ENCODE measurements at places on chromosomes 13 and 19. TPM values are rescaled to one million over a fixed set of nuclear protein-coding genes. Genes with fewer than 3 reads are reported as not detected.

Gene NTF4
- total RNA-seq: 0.39 TPM

Gene MAP4K1
- total RNA-seq: 11.1 TPM

DNA sequence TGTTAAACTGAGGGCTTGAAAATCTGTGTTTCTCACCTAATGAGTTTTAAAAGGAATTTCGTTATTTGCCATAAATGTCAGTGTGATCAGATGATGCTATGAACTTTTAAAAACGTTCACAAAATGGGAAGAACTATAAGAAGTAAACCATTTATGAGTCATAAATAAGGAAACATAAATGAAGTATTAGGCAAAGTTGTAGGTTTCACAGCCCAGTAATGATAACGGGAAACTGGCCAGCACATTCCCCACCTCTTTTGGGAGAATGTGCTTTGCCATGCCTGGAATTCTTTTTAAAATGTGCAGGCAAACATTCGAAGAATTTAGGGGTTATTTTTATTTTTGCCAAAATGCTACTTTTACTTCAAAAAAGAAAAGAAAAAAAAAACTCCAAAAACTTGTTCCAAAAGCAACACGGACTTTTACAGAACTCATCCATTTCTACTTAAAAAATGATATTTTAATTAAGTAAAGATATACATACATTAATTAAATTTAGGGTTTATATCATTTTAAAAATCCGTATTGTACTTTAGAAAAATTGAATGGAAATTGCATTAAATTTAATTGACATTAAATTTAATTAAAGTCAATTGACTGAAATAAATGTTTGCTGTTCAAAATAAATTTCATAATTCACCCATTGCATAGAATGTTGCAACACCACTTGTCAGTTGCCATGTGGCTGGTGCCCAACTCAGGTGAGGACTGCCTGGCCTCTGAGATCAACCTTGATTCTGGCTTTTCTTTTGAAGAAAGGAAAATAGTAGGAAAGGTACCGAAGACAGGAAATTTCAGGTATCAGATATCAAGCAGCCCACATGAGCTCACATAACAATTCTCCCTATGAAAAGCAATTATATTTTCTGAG is 1198.5 kb downstream of the EFNB2 start:
- no peak overlapping the region for H3K4me3 ChIP-seq
- no peak for DNase-seq
- no peaks in the 10 kb centered on the region for H3K36me3 ChIP-seq
- H3K4me1 ChIP-seq: no peaks in the 10 kb centered on the region
- no peaks in the 10 kb centered on the region for H3K27me3 ChIP-seq

Gene DENND1C
- total RNA-seq: 0.39 TPM

DNA sequence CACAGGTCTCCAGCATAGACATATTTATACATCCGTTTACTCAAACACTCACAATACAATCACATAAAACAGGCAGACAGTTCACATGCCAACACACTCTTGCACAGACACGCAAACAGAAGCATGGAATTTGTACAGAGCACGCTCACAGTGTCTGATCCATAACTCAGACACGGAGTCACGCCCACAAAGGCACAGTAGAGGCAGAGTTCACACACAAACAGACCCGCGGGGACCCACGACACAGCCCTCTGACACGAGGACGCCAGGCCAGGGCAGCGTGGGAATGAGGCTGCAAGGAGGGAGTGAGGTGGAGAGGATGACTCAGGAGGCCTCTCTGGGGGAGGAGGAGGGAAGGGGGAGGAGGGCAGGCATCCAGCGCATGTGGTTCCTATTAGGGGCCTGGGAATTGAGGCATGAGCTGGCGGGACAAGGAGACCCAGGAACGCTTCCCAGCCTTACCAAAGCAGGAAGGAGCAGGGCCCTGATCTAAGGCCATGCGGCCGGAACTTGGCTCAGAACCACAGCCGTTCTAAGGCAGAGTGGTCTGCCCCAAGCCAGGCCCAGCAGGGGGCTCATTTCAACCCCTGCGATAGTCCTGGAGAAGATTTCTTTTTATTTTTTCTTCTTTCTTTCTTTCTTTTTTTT is 9.1 kb upstream of the OLFM2 start:
- no peak overlapping the region for H3K4me3 ChIP-seq
- H3K27ac ChIP-seq: no peak overlapping the region
- H3K4me1 ChIP-seq: no peaks in the 10 kb centered on the region
- no peaks in the 10 kb centered on the region for H3K27me3 ChIP-seq
- no peaks in the 10 kb centered on the region for H3K36me3 ChIP-seq

DNA sequence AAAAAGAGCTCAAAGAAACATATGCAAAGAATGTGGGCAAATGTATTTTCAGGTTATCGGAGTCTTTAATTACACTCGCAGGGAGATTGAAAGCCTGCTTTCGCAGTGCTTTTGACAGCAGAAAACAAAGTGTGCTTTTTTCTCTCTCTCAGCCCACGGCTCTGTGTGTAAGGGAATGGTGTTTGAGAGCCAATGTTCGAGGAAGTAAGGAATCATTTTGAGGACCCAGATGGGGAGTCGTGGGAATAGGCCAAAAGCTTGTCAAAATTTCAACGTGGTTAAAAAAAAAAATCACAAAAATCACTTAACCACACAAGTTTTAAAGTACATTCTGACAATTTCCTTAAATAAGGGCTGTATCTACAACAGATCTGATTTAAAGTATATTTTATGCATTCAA is 197.1 kb upstream of the IRS2 start:
- H3K36me3 ChIP-seq: no peaks in the 10 kb centered on the region
- no peaks in the 10 kb centered on the region for H3K4me1 ChIP-seq

Gene ZNF574
- total RNA-seq: 15.7 TPM

DNA sequence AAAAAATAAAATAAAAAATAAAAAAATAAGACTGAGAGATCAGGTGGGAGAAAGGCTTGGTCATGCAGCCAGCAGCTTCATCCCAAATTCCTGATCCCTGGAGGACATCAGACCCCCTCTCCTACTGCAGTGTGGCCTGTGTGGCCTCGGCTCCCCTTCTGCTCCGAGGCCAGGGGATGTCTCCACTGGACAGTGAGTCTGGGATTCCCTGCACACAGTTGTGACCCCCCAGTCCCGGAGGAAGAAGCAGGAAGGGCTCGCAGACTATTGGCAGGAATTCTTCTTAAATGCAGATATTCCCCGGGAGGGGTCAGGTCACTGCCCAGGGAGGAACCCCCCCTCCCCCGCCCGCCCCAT is 41.9 kb downstream of the ZNF627 start:
- H3K27me3 ChIP-seq: no peaks in the 10 kb centered on the region
- H3K4me1 ChIP-seq: no peaks in the 10 kb centered on the region
- H3K36me3 ChIP-seq: no peaks in the 10 kb centered on the region
- DNase-seq: no peak
- H3K4me3 ChIP-seq: peak overlapping the region; percentile 78
- H3K27ac ChIP-seq: no peak overlapping the region

Gene LENG9
- 5.1 TPM for total RNA-seq

Gene SMIM44
- not detected for total RNA-seq

GRCh38 chr13:27425918-27426630 is 1.7 kb downstream of the GTF3A start:
- DNase-seq: no peak
- H3K4me3 ChIP-seq: peak overlapping the region; percentile 63
- no peaks in the 10 kb centered on the region for H3K27me3 ChIP-seq
- peak overlapping the region; percentile 93 for H3K27ac ChIP-seq

- no peaks in the 10 kb centered on the region for H3K4me1 ChIP-seq
- H3K27me3 ChIP-seq: peaks cover 4% of the 10 kb centered on the region
- H3K4me3 ChIP-seq: peak within 1 kb of the TSS; percentile 23
- no peak within 1 kb of the TSS for H3K27ac ChIP-seq
- no peak for DNase-seq
These were observed at the start of gene SLC15A1 for GRCh38 chr13:98752467-98753290. SLC15A1 (minus strand) TSS chr13:98752672; CDS start chr13:98752598, 74 bp downstream.

Gene F10
- 0.18 TPM for total RNA-seq

Gene TEKTIP1
- not detected for total RNA-seq

DNA sequence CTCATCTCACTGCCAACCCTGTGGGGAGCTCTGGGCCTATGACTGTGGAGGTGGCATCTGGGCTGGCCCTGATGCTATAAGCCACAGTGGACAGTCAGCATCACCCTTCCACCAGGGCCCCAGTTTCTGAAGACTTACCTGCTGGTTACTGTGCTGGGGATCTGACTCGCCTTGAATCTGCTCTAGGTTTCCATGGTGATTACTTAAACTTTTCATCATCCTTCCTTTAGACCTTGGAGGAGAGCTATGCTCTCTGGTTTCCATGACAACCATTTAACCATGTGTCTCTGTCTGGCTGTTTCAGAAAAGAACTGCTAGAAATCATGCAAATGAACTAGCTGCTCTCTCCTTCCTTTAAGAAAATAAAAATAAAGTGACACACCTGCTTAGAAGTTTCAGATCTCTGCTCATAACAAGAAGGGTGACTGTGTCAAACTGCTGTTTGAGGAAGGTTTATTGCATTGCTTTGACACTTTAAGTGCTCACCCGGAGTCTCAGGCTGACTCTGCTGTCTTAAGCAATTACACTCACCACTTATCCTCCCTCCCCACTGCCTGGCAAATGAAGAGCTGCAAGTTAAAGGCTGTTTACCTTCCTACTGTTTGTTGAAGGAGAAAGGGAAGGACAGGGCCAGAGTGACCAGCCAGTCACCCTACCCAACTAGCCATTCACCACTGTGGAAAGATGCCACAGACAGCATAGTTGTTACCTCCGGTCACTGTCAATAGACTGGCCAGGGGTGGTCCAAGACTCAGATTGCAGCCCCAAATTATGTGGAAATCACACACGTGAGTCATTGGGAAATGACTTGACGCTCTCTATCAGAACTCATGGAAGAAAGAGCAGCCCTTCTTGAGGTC is 87.6 kb downstream of the HSPH1 start:
- H3K4me1 ChIP-seq: no peaks in the 10 kb centered on the region
- DNase-seq: no peak
- H3K27ac ChIP-seq: no peak overlapping the region
- no peak overlapping the region for H3K4me3 ChIP-seq

Gene TUBB4A
- total RNA-seq: 4.4 TPM

DNA sequence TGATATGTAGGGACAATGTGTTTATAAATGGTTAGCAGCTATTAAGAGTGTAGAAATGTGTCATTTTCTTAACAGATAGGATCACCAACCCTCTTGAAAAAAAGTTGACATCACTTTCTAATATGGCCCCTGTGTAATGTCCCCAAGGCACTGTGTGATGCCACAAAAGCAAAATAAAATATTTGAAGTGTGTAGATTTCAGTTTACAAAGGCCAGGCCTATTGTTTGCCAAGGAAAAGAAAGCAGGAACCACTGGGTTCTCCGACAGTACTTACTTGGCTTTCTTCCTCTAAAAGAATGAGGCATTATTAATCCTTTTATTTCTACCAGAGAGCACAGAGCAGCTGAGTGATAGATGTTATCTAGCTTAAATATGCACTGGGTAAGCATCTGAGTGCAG is 10.5 kb upstream of the GJA3 start:
- 0 out of 2 replicates have a peak, but pooled peaks cover 5% of the 10 kb centered on the region for H3K4me1 ChIP-seq
- H3K36me3 ChIP-seq: no peaks in the 10 kb centered on the region
- no peaks in the 10 kb centered on the region for H3K27me3 ChIP-seq
- no peak overlapping the region for H3K4me3 ChIP-seq

Gene ELSPBP1
- not detected for total RNA-seq

DNA sequence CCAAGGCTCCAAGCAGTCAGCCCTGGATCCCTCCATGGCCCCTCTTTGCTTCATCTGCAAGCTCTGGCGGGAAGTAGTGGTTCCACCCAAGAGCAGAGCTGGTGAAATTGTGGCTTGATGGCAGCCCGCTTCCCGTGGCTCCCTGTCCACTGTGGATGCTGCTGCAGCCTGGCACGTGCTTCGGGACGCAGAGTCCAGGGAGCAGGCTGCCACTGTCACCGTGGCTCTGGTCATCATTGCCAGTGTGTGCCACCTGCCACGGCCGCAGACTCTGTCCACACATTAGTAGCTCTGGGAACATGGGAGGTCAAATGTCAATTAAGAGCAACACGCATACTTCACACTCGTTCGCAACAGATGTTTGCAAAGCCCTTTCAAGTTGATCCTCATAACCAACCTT is 40.8 kb upstream of the RNF17 start:
- H3K4me3 ChIP-seq: no peak overlapping the region
- H3K27me3 ChIP-seq: no peaks in the 10 kb centered on the region

- H3K27ac ChIP-seq: no peak overlapping the region
- H3K27me3 ChIP-seq: no peaks in the 10 kb centered on the region
- no peak for DNase-seq
- no peaks in the 10 kb centered on the region for H3K36me3 ChIP-seq
- H3K4me3 ChIP-seq: no peak overlapping the region
These were observed 43.5 kb downstream of the NEK5 start for GRCh38 chr13:52085421-52085820.

DNA sequence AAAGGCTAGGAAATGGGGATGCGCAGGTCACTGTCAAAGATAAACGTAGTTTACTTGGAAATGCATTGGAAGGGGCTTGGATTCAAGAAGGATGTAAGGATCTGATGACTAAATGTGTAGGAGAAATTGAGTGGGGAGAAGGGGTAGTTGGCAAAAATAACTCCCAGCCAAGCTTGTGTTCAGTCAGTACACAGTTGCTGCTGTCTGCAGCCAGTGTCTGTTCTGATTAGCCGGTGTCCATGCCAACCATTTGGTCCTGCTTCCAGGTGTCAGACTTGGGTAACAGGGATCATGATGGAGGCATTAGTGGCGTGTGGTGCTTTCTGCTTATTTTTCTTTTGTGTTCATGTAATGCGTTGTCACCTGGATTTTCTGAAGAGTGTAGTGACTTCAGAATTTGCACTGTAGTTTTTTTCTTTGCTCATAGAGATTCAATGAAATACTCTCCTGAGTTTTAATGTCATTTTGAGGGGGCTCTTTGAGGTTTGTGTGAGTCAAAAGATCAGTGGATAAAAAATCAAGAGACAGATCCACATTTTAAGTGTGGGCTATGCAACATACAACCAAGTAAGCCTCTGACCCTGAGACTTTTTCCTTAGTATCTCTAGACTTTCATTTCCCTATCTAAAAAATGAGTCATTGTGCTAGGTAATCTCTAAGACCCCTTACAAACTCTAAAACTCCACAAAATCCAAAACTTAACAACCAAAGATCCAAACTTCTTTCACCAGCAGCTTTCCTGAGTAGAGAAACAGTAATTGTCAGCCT is 103.9 kb downstream of the WDFY2 start:
- no peak overlapping the region for H3K27ac ChIP-seq
- H3K27me3 ChIP-seq: no peaks in the 10 kb centered on the region
- no peak for DNase-seq

- H3K27me3 ChIP-seq: no peaks in the 10 kb centered on the region
- no peaks in the 10 kb centered on the region for H3K36me3 ChIP-seq
- H3K4me3 ChIP-seq: no peak overlapping the region
- no peak for DNase-seq
These were observed 664.9 kb downstream of the PCDH9 start for GRCh38 chr13:66565279-66565678.

Gene ZNF66
- total RNA-seq: 5.3 TPM

GRCh38 chr13:33797622-33798021 is 20.3 kb upstream of the RFC3 start:
- no peaks in the 10 kb centered on the region for H3K4me1 ChIP-seq
- no peaks in the 10 kb centered on the region for H3K27me3 ChIP-seq
- no peak overlapping the region for H3K27ac ChIP-seq

- no peak for DNase-seq
- no peaks in the 10 kb centered on the region for H3K4me1 ChIP-seq
- no peaks in the 10 kb centered on the region for H3K27me3 ChIP-seq
These were observed 17.3 kb downstream of the COL4A1 start for GRCh38 chr13:110289661-110290060.

Gene IFNL1
- 0.57 TPM for total RNA-seq

GRCh38 chr19:51430221-51430620 is 12.8 kb upstream of the SIGLEC10 start:
- H3K27ac ChIP-seq: no peak overlapping the region
- no peaks in the 10 kb centered on the region for H3K4me1 ChIP-seq
- H3K36me3 ChIP-seq: no peaks in the 10 kb centered on the region
- no peak overlapping the region for H3K4me3 ChIP-seq

Gene C1QTNF9
- total RNA-seq: not detected

GRCh38 chr13:75271846-75272245 is 210.1 kb downstream of the TBC1D4 start:
- no peaks in the 10 kb centered on the region for H3K4me1 ChIP-seq
- no peak overlapping the region for H3K27ac ChIP-seq
- no peaks in the 10 kb centered on the region for H3K27me3 ChIP-seq

All from Panc1 (cell line).